Stimulated activated CD8-positive, alpha-beta memory T cell treated with anti-CD3 and anti-CD28 coated beads, Interleukin-7, amount 100 ng/mL, for 1 hour (primary cell): ENCODE measurements at places on chromosomes 6 and 20.

- no peak for DNase-seq
Observed at GRCh38 chr6:125791151-125791819, 525 bp downstream of the NCOA7 start.

DNA sequence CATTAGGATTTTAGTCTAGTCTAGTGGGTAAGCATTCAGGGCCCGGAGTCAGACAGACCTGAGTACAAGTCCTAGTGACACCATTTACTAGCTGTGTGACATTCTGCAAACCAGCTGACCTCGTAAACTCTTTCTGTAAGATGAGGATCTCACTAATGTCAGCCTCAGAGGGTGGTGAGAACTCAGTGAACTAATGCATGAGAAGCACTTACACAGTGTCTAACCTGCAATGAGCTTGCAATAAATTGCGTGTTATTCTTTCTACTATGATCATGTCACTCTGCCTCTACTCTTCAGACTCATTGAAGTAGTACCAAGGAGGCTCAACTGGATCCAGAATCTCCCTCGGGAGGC is 41.1 kb upstream of the ZNF831 start:
- DNase-seq = no peak

DNA sequence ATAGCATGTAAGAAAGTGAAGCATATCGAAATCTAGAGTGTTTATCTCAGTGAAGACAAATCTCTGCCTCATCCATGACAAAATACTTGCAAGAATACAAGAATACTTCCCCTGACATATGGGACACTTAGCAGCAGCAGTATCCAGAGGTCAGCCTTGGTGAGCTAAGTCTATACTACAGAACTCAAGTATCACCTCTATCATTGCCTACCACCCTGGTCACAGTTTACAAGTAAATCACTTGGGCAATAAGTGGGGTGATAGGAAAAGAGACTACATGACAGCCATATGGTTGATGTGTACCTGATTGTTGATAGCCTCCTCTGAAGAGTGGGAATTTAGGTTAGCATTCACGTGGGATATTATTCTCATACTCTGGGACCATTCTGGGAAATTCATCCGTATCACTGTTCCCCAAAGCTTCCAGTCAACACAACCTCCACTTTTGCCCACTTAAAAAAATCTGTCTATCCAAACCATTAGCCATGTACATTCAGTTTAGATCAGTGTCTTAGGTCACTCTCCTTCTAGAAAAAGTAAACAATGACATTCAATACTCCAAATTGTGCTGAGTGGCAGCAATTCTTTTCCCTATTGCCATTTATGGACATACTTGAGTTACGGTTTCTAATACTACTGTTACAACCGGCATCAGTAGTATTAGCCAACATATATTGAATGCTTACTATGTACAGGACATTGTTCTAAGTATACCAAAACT is 118.2 kb upstream of the PRSS16 start:
- no peak for DNase-seq

DNA sequence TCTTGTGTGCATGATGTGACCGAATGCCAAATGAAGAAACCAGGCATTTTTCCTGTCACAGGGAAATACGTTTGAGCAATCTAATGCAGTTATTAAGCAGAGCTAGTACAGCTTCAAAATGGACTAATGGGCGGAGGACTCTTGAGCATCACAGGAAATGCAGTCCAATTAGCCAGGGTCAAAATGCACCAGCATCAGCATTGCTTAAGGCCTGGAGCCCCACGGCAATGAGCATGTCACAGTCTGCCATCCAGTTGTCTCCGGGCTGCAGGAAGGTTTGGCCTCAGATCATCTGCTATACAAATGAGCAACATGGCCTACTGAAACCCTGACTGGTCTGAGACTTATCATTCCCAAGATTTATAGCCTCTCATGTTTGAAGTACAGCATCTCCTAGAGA is 652.1 kb upstream of the SLC35B3 start:
- DNase-seq = no peak
